ENCODE measurements at places on chromosomes 3 and 15. TPM values are rescaled to one million over a fixed set of nuclear protein-coding genes. Genes with fewer than 3 reads are reported as not detected.
A peak's percentile ranks its signal among the peaks of the same experiment; 100 is the strongest.

GRCh38 chr3:30034246-30034991 lies 572.0 kb upstream of the TGFBR2 start:
- no peak for DNase-seq

GRCh38 chr3:17473761-17474160 lies 268.7 kb downstream of the TBC1D5 start:
- no peak for DNase-seq

DNA sequence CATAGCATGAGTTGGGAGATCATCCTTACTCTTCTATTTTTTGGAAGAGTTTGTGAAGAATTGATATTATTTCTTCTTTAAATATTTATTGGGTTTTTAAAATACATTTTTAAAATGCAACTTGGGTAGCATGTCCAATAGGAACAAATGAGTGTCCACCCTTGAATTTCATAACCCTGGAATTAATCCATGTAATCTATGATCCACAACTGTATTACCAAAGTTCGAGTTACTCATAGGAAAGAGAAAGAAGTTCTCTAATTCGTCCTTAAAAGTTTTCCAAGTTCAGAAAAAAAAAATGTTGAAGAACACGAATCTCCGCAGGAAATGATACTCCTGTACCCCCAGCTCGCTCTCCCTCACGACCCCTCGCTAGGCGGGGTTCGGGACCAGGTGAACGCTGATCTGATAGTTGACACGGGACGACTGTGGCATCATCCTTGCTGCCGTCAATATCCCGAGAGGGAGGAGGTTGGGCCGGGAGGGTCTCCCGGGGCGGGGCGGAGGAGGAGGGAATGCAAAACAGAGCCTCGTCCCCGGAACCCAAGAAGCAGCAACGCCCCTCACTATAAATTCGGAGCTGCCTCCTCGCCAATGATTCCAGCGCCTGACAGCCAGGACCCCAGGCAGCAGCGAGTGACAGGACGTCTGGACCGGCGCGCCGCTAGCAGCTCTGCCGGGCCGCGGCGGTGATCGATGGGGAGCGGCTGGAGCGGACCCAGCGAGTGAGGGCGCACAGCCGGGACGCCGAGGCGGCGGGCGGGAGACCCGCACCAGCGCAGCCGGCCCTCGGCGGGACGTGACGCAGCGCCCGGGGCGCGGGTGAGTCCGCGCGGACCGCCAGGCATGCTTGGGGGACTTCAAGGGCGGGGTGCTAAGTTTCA lies at the start of gene AGTR1:
Gene AGTR1 (plus strand): TSS at position 598 of the 884 bp plus-strand sequence. CDS start 43,133 bp downstream, outside the sequence.
- DNase-seq, result peak; percentile 2

IFT80 gene
- total RNA-seq, result 61.4 TPM

DUOX1 gene
- 0.68 TPM for total RNA-seq

TCAIM gene
- total RNA-seq, result 14.8 TPM

SEMA3B gene
- total RNA-seq, result 57.2 TPM

CPB1 gene
- total RNA-seq, result 0.95 TPM

PLA2G4D gene
- total RNA-seq, result not detected

GRCh38 chr3:43212914-43213611 lies 73.3 kb upstream of the SNRK start:
- no peak for DNase-seq

CKMT1B gene
- total RNA-seq, result not detected

DNA sequence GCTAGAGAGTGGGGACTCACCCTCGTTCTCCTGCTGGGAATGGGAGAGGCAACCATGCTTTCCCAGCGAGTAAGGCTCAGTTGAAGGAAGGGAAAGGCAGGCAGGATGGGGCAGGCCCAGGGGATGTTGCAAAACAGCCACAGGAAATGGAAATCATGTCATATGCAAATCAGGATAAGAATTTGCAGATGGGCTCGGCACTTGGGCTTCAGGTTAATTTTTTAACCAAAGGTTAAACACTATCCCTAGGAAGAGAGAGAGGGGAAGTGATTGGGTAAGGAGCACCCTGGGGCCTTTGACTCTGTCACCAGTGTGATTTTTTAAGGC lies 14.6 kb upstream of the PLA2G4E start:
- no peak for DNase-seq

GRCh38 chr3:58586776-58587192 lies 9.6 kb upstream of the FAM107A start:
- DNase-seq, result no peak

P2RY12 gene
- total RNA-seq, result 10.7 TPM

DNA sequence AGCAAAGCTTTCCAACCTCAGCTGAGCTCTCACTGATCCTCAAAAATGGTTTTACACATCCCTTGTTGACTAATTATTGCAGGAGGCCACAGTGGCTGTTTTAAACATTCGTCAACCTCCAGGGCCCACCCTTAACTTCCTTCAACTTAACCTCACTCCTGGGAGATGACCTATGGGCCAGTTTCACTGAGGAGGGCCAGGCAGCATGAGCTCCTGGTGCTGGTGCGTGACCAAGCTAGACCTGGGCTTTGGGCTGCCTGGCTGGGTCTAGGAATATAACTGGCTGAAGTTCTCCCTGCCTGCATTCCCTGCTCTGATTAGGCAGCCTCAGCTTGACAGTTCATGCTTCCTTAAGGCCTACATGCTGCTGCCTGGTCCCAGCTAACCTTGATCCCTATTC lies 273.7 kb upstream of the ATP11B start:
- no peak for DNase-seq

- no peak for DNase-seq
Measured at GRCh38 chr3:55484801-55485791, 2.0 kb downstream of the WNT5A start.

Data from thoracic aorta (tissue), 2 donors.